ENCODE measurements at places on chromosomes 2 and 18.
A peak's percentile ranks its signal among the peaks of the same experiment; 100 is the strongest.

- DNase-seq: peak; percentile 67
Observed at GRCh38 chr18:36296650-36297416, 680 bp upstream of the FHOD3 start.

GRCh38 chr2:95317123-95317500 lies 20.0 kb downstream of the KCNIP3 start:
- no peak for DNase-seq

- peak; percentile 24 for DNase-seq
Observed at GRCh38 chr2:44016282-44016681, 20.5 kb upstream of the LRPPRC start.

GRCh38 chr2:163717515-163717914 lies 18.3 kb downstream of the FIGN start:
- DNase-seq: no peak

DNA sequence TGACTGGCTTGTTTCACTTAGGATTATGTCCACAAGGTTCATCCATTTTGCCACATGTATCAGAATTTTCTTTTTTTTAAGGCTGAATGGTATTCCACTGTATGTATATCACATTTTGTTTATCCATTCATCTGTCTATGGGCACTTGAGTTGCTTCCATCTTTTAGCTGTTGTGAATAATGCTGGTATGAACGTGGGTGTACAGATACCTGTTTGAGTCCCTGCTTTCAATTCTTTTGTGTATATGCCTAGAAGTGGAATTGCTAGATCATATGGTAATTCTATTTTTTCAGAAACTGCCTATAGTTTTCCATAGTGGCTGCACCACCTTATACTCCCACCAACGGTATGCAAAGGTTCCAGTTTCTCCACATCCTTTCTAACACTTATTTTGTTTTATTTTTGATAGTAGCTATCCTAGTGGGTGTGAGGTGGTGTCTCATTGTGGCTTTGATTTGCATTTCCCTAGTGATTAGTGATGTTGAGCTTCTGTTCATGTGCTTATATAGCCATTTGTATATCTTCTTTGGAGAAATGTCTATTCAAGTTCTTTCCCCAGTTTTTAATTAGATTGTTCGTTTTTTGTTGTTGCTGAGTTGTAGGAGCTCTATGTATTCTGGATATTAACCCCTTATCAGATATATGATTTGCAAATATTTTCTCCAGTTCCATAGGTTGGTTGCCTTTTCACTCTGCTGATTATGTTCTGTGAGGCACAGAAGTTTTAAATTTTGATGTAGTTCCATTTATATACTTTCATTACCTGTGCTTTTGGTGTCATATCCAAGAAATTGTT lies 40.7 kb downstream of the TTC39C start:
- no peak for DNase-seq

GRCh38 chr2:238278626-238279323 lies 9.6 kb downstream of the PER2 start:
- DNase-seq: no peak

DNA sequence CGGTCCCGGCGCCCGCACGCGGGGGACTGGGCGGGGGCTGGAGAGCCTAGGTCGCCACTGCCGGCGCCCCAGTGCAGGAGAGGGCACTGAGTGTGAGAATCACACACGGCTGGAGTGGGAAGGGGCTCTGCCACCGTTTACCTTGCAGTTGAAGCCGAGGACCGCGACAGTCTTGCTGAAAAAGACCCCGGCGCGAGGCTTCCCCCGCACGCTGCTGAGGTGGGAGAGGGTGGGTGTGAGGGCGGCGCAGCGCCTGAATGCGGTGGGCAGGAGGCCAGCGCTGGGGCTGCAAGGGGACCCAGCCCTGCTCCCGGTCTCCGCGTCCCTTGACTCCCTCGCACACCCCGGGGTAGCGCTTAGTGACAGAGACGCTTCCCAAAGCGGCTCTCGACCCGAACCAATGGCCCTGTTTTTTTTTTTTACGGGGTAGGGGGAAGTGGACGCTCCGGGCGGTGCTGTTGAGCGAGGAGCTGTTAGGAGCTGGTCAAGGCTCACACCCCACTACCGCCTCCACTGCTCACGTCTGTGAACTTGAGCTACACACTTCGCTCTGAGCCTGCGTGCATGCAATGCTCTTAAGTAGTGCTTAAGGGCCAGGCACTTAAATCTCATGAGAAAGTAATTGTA lies 794 bp downstream of the NOTO start:
- no peak for DNase-seq

Data from colonic mucosa (tissue), 4 donors.